Esophagus muscularis mucosa (tissue), 4 donors: ENCODE measurements at places on chromosomes 2 and 18. TPM values are rescaled to one million over a fixed set of nuclear protein-coding genes. Genes with fewer than 3 reads are reported as not detected.

DNA sequence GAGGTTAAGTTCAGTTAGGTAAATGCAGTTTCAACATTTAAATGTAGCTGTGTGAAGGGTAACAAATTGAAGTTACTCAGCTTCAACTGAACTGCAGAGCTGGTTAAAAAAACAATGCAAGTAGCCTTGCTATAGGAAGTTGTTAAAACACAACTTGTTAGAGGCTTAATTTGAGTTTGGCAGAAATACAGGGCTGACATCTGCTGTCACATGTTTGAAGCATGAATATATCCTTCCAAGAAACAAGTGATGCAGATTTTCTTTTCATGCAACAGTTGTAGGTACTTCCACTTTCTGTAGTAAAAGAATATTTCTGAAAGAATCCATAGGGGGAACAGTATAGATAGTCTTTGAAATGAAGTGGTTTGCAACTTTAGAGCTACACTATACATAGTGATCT, 208.7 kb upstream of the RASGRP3 start:
- DNase-seq, result no peak

GRCh38 chr2:133541376-133541775, 26.9 kb downstream of the NCKAP5 start:
- DNase-seq, result no peak

DNA sequence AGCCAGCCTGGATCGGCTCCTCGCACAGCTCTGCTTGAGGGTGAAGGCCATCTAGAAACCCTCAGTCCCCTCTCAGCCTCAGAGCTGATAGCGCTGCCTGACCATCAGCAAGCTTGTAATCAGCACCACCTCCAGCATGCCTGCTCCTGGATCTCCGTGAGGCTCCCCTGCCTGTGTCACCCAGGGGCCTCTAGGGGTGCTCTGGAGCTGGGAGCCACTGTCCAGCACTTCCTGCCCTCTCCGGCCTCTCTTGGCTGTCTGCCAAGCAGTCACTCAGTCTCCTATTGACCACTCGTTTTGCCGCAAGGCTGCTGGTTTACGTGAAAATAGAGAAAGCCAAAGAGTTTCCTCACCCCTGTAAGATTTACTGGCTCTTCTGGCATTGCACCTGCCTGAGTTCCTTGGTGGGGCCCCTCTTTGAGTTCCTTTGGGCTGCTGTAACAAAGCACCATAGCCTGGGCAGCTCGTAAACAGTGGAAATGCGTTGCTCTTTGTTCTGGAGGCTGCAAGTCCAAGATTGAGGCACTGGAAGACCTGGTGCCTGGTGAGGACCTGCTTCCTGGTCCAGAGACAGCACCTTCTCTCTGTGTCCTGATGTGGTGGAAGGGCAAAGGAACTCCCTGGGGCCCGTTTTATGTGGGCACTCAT, 17.9 kb downstream of the CAPN10 start:
- DNase-seq, result no peak

- DNase-seq, result no peak
Measured at GRCh38 chr18:74665346-74665745, 67.7 kb downstream of the ZNF407 start.

GRCh38 chr2:14634489-14635390, 2.2 kb downstream of the LRATD1 start:
- no peak for DNase-seq

Gene ALK
- 0.99 TPM for total RNA-seq

Gene EHD3
- 3.8 TPM for total RNA-seq

Gene C1GALT1C1L
- total RNA-seq, result 0.52 TPM

GRCh38 chr18:66603941-66604627, at the start of gene CDH19:
Gene CDH19 (minus strand): TSS chr18:66604090. CDS start chr18:66572204, 31,886 bp downstream.
- no peak for DNase-seq

Gene REG3G
- not detected for total RNA-seq

DNA sequence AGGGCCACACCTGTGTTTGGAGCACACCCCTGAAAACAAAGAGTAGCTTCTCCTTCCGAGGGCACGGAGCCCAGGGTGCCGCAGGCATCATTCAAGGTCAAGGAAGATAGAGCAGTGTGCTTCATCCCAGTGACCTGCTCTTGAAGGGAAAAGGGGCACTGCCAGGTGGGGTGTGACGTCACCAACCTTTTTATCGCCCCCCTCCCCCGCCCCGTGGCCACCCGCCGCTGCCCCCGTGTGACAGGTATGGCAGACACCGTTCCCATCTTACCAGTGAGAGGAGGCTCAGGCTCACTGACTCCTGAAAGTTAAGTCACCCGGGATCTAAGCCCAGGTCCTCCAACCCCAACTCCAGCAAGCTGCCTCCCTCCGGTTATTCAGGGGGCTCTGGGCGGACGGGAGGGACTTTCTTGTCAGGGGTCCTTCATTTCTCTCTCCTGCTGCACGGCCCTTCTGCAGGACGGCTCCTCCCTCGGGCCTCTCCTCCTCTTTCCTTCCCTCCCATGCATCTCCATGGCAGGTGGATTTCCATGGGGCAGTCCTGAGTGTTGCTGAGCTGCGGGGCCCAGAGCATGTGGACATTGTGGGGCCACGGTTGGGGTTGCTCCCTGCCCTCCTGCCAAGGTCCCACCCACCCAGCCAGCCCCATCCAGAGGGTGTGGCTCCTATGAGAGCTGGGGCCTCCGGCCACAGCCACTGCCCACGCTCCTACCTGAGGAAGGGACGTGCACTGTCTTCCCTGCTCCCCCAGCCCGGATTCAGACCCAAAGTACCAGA, 114.1 kb upstream of the HDAC4 start:
- DNase-seq, result no peak

Gene RNF125
- total RNA-seq, result 5.2 TPM

- no peak for DNase-seq
Measured at GRCh38 chr2:196142825-196143224, 28.6 kb downstream of the STK17B start.

DNA sequence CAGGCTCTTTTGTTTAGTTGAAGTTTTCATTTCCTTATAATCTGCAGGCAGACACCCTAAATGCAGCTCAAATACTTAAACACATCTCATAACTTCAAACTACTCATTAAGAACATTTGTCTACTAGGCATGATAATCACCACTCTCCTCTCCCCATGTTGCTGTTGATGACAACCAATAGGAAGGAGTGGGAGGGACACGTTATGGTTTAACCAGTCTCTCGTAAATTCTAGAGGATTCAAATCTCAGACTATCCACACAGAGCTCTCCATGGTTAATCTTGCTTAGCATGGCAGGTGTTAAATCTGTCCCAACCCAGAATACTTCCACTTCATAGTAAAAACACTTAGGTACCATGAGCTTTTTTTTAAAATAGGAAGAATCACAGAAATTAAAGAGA, 127.4 kb upstream of the AQP4 start:
- no peak for DNase-seq

DNA sequence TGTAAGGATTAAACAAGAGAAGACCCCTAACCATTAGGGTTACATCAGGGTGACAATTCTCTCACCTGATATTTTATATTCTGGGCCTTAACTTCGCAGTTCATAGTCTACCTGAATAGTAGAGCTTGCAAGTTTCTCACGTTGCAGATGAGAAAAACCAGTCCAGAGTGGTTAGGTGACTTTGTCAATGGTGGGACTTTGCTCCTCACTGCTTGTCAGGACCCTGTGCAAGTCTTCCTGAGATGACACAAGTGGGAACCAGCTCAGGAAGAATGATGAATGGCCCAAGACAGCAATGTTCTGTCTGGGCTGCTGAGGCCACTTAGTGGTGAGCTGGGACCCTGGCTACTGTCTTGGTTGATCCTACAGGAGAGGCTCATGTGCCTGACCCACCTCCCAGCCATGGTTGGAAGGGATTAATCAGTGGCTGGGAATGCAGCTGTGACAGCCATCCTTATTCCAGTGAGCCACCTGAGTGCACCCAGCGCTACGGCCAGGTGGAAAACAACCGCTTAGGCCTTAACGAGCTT, 16.9 kb downstream of the LGALSL start:
- no peak for DNase-seq

Gene ARHGAP25
- 5.7 TPM for total RNA-seq

Gene CROCC2
- total RNA-seq, result not detected

- no peak for DNase-seq
Measured at GRCh38 chr2:208064220-208064961, 39.1 kb upstream of the PLEKHM3 start.

DNA sequence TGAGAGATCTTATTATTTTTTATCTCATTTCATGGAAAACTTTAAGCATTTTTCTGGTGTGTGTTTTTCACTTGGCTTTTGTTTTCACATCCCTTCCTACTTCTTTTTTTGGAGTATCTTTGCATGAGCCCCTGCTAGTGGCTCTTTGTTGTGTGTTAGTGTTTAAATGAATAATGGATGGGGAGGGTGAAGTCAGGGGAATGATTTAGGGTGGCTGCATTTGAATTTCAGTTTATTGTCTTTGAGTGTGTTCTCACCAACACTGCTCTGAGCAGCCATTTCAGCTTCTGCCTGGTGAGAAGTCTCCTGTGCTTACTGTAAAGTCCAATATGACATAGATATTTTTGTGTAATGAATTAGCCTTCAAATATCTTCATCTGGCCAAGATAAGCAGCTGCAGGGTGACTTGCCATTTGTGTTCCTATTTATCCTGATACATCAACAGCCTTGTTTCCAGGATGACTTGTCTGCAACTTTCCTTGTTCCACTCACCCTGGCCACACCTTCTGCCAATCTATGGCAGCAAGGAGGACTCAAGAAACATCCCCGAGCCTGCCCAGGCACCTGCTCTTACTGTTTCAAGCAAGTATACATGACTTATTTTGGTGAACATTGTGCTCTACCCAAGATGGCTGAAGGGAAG, 182.6 kb downstream of the PDE11A start:
- DNase-seq, result no peak

- DNase-seq, result no peak
Measured at GRCh38 chr2:188379748-188380147, 88.1 kb downstream of the GULP1 start.

Gene LIMS3
- 5.0 TPM for total RNA-seq

- DNase-seq, result no peak
Measured at GRCh38 chr2:84817239-84817655, 63.6 kb downstream of the TRABD2A start.

Gene TDRD15
- not detected for total RNA-seq

DNA sequence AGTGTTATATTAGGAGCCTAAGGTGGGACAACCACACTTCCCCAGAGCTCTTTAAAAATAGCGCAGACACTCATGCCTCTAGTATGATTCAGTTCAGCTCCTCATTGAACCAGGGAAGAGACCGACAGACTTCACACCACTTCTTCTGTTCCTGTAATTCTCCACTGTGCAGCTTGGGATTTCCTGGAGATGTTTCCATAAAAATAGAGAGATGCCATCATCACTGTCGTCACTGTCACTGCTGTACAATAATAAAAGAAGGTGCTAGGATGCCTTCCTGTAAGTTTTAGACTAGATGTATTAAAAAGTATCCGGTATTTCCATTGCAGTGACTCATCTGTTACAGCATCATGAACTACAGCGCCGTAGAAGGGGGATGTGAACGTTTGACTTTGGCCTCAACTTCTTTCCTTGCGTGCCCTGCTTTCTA, 110.9 kb downstream of the FAM210A start:
- peak; percentile 5 for DNase-seq
